EL (cell line): ENCODE measurements at places on chromosomes 6 and 20.

GRCh38 chr20:22447447-22447778 lies 137.0 kb downstream of the FOXA2 start:
- no peak for DNase-seq

- no peak for DNase-seq
These were observed 39.4 kb upstream of the JAG1 start for GRCh38 chr20:10713161-10713560.

DNA sequence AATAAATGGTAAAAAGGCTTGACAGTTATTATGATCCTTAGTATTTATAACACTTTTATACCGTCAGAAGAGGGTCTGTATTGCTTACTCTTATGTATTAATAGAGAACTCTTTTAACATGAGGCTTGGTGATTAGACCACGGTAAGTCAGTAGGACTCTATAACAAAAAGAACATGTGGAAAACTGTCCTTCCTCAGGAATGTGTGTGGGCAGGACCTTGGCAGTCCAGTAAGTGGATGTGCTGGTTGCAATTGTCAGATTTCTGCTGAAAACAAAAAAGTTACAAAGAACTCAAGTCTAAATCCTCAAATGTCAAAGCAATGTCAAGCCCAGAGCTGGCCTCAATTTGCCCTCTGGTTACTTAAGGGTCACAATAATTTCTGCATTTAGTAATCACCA lies 81.1 kb downstream of the PLCG1 start:
- DNase-seq: peak; percentile 53

- no peak for DNase-seq
These were observed 54.8 kb upstream of the EDN1 start for GRCh38 chr6:12235341-12235740.

DNA sequence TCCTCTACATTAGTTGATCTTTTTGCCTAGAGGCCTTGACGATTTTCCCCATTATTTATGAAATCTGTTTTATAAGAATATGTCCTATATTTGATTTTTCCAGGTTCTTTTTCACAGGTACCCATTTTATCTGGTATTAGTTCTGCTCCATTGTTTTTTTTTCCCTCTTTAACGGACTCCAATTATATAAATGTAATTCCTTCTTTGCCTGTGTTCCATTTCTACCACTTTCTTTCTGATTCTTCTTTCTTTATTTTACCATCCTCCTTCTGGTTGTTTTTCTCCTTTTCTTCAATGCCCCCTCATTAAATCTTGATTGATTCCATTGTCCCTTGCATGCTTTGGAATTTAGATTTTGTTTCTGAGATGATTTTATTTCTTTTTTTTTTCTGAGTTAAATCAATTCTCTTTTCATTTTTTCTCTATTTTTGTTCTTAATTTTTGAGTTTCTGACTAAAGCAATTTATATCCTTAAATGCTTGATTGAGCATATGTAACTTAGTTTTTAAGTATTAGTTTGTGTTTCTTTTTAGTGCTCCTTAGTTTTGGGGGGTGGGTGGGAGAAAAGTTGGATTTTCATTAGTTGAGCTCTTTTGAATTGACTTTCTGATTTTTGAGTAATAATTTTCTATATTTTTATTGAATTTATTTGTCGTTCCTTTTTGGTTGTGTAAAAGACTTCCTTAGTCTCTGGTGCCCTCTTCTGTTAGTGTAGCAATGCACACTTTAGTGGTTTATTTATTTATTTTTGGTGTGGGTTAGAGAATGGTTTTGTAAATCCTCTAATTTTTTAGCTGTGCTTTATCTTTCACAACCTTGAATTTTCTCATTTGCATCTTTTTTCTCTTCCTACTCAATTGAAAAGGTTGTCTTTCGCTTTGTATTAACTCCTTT lies 140.8 kb downstream of the FARS2 start:
- peak; percentile 13 for DNase-seq

DNA sequence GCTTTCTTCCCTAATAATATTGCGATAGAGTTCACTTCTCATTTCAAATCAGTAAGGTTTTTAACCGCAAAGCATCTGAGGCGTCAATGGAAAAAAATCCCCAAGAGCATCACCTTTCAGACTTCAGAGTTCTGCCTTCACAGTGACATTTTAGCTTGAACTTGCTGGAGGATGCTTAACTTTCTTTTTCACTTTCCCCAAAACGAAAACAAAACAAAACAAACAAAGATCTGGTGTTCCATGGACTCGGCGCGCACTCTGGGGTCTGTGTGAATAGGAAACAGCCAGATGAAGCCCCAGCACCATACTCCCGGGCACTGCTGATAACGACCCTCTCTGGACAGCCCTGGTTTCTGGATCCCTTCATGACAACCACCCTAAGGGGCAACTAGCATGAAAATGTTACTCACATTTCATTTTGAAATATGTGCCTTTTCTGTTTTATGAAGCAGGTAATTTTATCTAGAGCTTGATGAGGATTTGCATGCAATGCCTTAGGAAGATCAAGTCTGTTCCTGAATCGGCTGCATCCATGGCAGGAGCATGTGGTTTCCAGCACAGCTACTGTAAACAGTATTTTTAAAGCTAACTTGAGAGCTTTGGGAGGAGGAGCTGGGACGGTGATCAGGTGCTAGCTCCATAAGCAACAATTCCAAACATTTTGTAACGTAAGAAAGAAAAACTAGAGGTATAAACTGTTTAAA lies 44.5 kb downstream of the RAMACL start:
- no peak for DNase-seq

DNA sequence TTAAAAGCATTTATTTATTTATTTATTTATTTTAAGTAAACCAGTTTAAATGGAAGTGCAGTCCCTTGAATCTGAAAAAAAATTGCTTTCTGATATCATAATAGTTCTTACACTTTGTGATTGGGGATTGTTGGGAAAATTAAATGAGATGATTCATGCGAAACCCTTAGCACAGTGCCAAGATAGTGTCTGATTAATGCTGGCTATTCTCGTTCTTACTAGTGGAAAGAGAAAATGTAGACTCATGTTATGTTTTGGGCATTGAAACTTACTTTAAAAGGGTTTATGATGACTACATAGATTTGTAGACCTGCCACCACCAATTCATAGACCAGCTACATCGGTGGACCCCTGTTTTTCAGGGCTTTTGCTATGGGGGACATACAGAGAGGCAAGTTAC lies 229.2 kb upstream of the ZFP64 start:
- no peak for DNase-seq

- no peak for DNase-seq
These were observed 355.8 kb upstream of the SASH1 start for GRCh38 chr6:147986846-147987245.

GRCh38 chr6:116010386-116010785 lies 50.3 kb downstream of the FRK start:
- DNase-seq: no peak

GRCh38 chr6:33492093-33492492 lies 37.7 kb downstream of the ZBTB9 start:
- DNase-seq: no peak

GRCh38 chr20:4667371-4667773 lies 54.3 kb upstream of the PRND start:
- DNase-seq: no peak

GRCh38 chr6:29142309-29142708 lies 28.4 kb upstream of the OR2J2 start:
- DNase-seq: peak; percentile 19

DNA sequence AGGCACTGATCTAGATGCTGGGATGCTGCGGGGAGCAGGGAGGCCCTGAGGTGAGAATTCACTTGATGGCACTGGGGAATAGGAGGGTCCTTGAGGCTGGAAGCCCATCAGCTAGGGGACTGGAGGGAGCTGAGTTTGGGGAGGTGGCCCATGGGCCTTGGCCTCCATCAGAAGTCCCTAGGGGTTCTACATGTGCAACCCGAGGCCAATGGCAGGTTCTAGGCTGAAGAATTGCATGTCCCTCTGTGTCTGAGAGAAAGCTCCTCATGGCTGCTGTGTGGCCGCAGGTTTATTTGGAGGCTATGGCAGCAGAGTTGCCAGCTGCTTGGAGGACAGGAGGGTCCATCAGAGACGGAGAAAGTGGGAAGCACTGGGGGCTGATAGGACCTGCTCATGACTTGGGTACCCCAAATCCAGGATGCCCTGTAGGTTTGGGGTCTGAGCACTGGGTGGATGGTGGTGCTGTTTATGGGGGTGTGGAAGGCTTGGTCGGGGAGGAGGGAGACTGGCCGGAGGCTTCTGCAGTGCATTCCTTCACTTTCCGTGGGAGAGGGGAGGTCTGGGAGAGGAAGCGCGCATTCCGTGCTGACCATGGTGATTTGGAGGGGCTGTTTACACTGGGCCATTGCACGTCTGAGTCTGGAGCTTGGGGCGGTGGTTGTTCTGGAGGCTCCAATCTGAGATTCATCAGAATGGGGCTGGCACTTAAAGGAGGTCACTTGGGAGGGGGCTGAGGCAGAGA lies 24.8 kb upstream of the PHACTR3 start:
- DNase-seq: no peak

DNA sequence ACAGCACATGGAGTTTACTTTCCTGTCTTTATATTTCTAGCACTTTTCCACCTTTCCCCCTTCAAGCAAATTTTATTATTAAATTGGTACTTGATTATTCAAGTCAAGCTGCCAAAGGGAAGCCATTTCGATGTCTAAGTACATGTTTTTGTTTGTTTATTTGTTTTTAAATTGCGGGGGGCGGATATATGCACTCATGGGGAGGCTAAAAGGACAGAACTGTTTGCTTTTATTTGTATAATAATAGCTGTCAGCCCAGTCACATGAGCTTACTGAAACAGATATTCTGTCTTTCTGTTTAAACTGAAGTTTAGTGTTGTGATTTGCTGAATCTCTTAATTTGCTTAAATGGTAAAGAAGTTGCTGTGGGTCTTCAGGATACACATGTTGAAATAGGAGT lies 49.6 kb upstream of the PLCG1 start:
- DNase-seq: no peak

GRCh38 chr6:15108383-15108715 lies 137.5 kb upstream of the JARID2 start:
- no peak for DNase-seq

DNA sequence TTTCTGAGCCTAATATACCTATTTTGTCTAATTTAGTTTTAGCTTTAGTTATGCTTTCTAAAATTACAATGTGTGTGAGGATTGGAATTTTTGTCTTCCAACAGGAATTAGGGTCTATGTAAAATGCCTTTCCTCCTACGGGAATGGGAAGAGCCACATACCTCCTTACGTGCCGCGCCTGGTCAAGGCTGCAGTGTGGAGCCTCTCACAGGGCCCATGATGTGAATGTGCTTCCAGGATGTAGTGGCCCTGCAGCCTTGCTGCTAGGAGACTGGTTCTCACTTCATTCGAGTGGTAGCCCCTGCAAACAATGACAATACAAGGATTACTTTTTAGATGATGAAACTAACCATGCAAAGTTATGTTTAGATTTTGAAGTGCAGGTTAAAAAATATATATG lies 110.2 kb downstream of the SOBP start:
- no peak for DNase-seq

- no peak for DNase-seq
These were observed at the start of gene CRISP2 for GRCh38 chr6:49713346-49713745. Gene CRISP2 (minus strand): TSS chr6:49713543. CDS start chr6:49709196, 4,347 bp downstream.
